ENCODE measurements at places on chromosomes 6 and 20.
A peak's percentile ranks its signal among the peaks of the same experiment; 100 is the strongest.

GRCh38 chr6:21208081-21208795 lies 385.3 kb upstream of the SOX4 start:
- DNase-seq, result no peak

GRCh38 chr6:140736231-140736630 lies 1361.8 kb upstream of the CITED2 start:
- DNase-seq, result no peak

GRCh38 chr6:4405621-4406212 lies 270.3 kb upstream of the ECI2 start:
- DNase-seq, result no peak

DNA sequence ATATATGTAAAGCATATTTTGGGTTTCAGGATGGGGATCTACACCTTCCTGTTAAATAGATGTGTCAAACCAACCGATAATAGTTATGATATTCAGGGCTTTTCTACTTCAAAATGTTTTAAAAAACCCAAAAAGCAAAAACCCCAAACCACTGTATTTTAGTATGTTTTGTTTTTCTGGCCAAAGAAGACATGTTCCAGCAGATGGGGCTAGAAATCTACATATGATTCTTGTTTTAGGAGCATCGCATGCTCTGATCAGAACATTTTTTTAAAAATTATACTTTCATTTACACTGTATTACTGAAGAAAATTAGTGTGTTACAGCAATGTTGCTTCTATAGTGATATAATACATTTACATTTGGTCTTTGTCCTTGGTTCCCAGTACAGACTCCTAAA lies 11.0 kb downstream of the RMND1 start:
- DNase-seq, result no peak

DNA sequence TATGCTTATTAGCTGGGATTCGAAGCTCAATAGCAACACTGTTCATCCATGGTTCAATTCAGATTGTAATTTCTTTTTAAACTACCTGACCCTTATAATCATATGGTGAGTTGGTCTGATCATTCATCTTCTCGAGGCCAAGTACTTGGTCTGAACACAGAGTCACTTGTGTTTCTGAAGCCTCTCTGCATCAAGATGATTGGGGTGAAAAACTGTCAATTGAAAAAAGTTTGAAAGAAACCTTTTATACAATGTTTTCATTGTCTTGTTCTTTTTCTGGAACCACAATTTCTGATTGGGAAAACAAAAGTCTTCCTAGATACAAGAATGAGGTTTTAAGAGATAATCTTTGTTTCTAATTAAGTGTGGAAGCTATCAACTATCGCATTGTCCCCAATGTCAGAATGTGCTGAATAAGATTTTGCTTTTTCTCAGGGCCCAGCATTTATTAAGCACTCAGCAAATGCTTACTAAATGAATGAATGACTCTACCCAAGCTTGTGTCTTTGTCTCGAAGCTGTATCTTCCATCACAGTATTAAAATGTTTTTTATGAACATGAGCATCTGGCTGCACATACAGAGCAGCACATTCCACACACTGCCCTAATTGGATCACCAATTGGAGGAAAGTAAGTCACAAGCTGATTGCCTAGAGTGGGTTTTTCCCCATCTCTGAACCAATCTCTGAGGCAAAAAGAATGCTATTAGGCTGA lies 45.0 kb upstream of the MOXD1 start:
- peak; percentile 17 for DNase-seq

DNA sequence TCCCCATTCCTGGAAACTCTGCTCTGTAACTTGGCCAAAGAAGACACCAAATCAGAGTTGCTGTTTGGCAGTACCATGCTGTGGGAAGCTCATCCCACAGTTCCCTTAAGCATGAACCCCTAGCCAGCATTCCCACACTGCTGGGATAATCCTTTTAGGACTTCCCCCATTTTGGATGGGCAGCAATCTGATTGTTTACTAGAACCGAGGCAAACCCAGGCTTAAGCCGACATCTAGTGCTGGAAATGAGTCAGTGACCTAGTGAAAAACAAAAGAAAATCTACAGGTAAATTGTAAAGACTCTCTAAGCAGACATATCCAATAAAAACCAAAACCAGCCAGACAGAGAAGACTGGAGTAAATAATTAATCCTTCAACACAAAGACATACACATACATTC lies 5.2 kb downstream of the DNAH8 start:
- peak; percentile 43 for DNase-seq

All from iris pigment epithelial cell (primary cell).